ENCODE measurements at places on chromosomes 2 and 18. TPM values are rescaled to one million over a fixed set of nuclear protein-coding genes. Genes with fewer than 3 reads are reported as not detected.

DNA sequence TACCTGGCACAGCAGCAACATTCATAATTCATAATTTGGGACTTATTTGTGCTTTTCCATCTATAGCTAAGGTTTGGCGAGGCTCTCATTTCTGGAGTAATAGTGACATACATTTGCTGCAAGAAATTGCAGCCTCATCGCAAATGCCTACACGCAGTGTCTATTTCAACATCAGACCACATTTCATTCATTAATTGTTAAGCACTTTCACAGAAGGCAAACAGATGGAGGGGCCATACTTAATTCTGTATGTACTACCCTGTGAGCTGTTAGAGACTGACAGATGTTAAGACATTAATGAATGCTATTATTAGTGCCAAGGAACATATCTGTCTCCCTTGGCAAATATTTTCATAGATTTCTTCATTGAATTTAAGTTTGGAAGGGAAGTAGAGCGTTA lies 125.7 kb downstream of the UXS1 start:
- H3K4me3 ChIP-seq, result no peak overlapping the region
- no peak for DNase-seq
- peaks cover 5% of the 10 kb centered on the region for H3K4me1 ChIP-seq
- no peaks in the 10 kb centered on the region for H3K27me3 ChIP-seq
- no peak overlapping the region for H3K27ac ChIP-seq
- no peaks in the 10 kb centered on the region for H3K36me3 ChIP-seq

DNA sequence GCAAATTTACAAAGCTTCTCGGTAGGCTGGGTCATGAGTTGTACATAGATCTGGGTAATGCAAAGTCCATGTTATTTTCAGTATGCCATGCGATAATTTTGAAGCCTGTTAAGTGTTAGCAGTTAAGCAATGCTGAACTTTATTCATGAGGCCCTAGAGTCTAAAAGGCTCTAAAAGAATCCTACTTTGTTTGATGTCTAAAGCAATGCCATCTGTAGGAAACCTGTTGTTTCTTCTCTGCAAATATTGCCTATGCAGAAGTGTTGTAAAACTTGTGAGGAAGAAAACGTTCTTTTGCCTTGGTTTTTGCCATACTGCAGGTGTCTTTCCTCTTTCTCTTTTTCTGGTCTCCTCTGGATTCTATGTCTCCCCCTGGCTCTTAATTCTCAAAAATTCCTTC lies 9.1 kb downstream of the ARHGAP15 start:
- H3K4me3 ChIP-seq, result no peak overlapping the region
- H3K4me1 ChIP-seq, result no peaks in the 10 kb centered on the region
- H3K27ac ChIP-seq, result no peak overlapping the region
- no peak for DNase-seq
- H3K27me3 ChIP-seq, result no peaks in the 10 kb centered on the region
- no peaks in the 10 kb centered on the region for H3K36me3 ChIP-seq

GRCh38 chr2:223076573-223076972 lies 24.6 kb downstream of the KCNE4 start:
- no peaks in the 10 kb centered on the region for H3K4me1 ChIP-seq
- no peak for DNase-seq
- no peaks in the 10 kb centered on the region for H3K27me3 ChIP-seq
- no peak overlapping the region for H3K4me3 ChIP-seq
- H3K36me3 ChIP-seq, result no peaks in the 10 kb centered on the region

GRCh38 chr2:780002-780401 lies 102.8 kb upstream of the TMEM18 start:
- no peaks in the 10 kb centered on the region for H3K4me1 ChIP-seq
- H3K27ac ChIP-seq, result no peak overlapping the region
- H3K36me3 ChIP-seq, result no peaks in the 10 kb centered on the region
- DNase-seq, result no peak
- H3K27me3 ChIP-seq, result no peaks in the 10 kb centered on the region

The REG3G gene
- total RNA-seq, result not detected

The ABCB11 gene
- total RNA-seq, result not detected

Measured in ascending aorta (tissue), 2 donors.